ENCODE measurements at places on chromosomes 6 and 20. TPM values are rescaled to one million over a fixed set of nuclear protein-coding genes. Genes with fewer than 3 reads are reported as not detected.

- DNase-seq, result no peak
Observed at GRCh38 chr6:154651656-154652055, 81.6 kb upstream of the SCAF8 start.

DNA sequence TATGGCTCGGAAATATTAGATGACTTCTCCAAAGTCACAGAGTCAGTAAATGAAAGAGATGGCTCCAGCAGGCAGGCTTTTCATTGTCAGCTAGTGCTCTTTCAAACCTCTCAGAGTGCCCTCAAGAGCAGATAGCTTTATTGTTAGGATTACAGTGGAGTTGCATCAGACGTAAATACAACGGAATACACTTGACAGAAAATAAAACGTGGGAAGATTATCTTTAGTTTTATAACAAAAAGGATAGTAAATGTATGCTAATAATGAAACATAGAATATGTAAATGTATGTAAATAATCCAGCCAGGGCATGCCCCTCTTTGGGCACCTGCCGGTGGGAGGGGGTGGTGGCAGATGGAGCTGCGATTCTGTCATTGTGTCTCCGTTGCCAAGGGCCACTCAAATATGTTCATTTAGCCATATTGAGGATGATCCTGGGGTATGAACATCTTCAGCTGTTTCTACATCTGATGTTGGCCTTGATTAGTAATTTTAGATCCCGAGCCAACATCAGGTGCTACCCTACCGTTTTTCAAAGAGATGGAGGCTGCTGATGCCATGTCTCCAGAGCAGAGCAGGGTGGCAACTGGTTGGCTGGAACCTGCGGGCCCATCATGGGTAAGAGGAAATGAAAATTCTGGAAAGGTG lies 358.3 kb upstream of the SULF2 start:
- DNase-seq, result no peak

DNA sequence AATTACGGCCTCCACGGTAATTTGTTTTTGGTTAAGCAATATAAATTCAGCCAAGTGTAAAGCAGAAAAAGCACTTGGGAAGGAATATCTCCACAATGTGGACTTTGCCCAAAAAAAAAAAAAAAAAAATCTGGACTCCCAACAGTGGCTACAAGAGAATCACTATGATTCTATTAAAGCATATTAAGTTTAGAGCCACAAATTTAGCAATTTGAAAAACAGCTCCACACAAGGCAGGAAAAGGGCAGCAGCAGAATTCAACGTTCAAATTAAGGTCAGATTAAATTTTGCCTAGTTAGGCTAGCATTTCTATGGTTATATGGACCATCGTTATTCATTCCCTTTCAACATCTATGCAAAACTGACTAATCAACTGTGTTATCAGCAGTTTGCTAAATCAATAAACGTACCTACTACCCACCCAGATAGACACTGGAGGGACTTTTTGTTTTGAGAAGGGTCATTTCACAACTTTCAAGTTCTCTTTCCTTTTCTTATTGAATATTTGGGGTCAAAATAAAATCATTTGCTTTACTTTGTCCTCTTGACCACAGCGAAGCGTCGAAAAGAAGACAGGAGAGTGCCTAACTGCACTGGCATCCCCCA lies 1.0 kb downstream of the MCM9 start:
- DNase-seq, result no peak

- DNase-seq, result no peak
Observed at GRCh38 chr6:22350109-22350508, 53.3 kb upstream of the PRL start.

The ZNF343 gene
- 1.1 TPM for polyA plus RNA-seq

All from H1 (cell line).